ENCODE measurements at places on chromosomes 3 and 15.
A peak's percentile ranks its signal among the peaks of the same experiment; 100 is the strongest.

DNA sequence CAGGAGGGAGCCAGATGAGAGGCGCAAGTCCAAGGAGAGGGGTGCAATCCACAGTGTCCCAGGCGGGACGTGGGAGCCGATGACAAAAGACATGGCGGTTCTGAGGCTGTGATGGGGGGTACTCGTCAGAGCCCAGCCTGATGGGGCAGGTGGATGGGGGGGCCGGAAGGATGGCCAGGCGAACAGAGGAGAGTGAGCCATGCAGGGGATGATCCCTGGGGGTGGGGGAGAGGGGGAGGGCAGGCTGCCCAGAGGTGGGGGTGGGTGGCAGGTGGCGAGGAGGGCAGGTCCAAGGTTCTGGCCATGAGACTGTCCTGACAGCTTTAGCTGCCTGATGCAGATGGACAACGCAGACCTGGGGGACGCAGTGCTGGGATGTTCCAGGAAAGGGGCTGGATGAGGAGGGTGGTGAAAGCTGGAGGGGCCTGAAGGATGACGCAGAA is 8.9 kb upstream of the CSPG4 start:
- DNase-seq = no peak

DNA sequence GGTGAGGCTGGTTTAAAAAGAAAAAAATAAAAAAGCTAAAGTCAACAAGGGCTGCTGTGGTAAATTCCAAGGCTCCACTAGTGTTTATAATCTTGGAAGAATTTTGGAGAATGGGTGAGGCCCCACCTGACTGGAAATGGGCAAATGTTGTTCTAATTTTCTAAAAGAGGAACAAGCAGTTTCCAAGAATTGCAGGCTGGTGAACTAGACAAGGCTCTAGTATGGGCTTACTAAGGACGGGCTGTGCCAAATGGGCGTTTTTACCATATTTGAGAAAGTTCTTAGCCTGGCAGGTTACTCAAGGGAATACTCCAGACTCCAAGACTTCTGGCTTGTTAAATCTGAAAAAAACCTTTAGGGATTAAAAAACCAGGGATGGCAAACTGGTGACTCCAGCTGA is 67.0 kb upstream of the ABHD2 start:
- DNase-seq = no peak

GRCh38 chr15:93943586-93943985 is 287.8 kb upstream of the MCTP2 start:
- peak; percentile 28 for DNase-seq

DNA sequence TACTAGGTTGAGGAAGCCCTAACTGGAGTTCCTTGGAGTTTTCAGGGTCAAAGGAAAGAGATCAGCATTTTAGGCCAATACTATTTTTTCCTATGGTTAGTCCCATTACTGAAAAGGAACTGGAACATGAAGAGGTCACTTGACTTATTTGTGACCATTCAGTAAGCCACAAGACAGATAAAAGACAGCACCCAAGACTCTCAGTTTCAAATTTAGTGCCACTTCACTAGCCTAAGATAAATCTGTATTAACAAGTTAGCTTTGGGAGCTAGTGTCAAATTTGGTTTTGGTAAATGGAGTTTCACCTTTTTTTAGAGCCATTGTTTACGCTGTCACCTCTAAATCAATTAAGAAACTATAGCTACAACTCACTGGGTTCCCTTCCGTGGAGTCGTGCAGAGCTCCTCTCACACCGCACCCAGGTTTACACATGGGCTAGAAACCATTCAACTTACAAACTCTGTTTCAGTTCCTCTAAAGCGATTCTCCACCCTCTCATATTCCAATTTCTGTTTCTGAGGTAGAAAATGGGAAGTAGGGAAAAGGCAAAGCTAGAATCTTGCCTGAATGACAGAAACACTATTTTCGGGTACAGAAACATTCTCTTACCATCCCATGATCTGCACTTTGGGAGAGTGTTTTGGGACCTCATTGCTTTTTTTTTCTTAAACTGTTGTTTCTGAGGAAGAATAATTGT is 14.4 kb downstream of the CCDC32 start:
- no peak for DNase-seq

DNA sequence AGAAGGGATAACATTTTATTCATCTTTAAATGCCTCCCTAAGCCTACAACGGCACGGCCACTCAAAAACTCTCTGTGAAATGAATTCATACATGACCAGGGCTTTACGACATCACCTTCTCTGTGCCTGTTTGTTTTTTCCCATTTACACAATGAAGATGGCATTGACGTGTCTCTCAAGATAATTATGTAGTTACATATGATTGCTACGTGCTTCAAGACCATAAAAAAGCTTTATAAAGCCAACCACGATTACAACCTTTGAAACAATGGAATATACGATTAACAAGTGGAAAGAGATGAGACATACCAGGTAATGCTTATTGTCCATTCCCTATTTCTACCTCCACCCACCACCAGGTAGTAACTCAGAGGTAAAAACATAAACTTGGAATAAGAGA is 168.4 kb downstream of the P3H2 start:
- DNase-seq = no peak

- no peak for DNase-seq
Measured at GRCh38 chr3:7964899-7965298, 536.7 kb upstream of the LMCD1 start.

GRCh38 chr3:49723296-49723627 is 489 bp downstream of the GMPPB start:
- DNase-seq = peak; percentile 20

DNA sequence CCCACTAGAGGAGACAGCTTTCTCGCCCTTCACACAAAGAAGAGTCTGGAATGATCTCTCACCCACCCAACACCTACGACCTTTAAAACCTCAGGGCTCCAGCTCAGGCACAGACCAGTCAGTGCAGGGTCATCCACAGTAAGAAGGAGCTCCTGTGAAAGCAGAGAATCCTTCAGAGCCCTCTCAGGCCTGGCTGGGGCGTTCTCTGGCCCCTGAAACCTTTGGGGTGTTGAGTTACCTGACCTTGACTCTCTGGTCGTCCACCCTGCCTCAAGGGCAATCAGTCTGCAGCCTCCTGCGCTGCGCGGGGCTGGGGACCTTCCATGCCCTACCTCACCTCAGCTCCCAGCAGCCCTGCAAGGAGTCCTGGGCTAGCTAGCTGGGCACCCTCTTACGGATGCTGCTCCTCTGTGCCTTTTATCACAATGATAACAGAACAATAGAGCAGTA is 106.2 kb downstream of the ADCY5 start:
- DNase-seq = no peak

Measured in fibroblast of skin of abdomen (primary cell).